Hematopoietic multipotent progenitor cell (in vitro differentiated cells): ENCODE measurements at places on chromosomes 5 and 9. TPM values are rescaled to one million over a fixed set of nuclear protein-coding genes. Genes with fewer than 3 reads are reported as not detected.

Gene KIF2A
- 41.7 TPM for total RNA-seq

Gene GPR151
- not detected for total RNA-seq

Gene AFAP1L1
- 1.9 TPM for total RNA-seq

Gene ZNG1F
- total RNA-seq: 2.2 TPM

Gene ZNF883
- 1.1 TPM for total RNA-seq

Gene MSMP
- total RNA-seq: 2.4 TPM

Gene FRMD3
- 0.27 TPM for total RNA-seq

Gene SLC36A3
- total RNA-seq: not detected

Gene NADK2
- 13.2 TPM for total RNA-seq

Gene CSF2
- not detected for total RNA-seq

Gene CCNJL
- 0.54 TPM for total RNA-seq

Gene JADE2
- total RNA-seq: 74.1 TPM

Gene FGF1
- not detected for total RNA-seq

Gene SHC3
- total RNA-seq: 0.27 TPM

- no peak for DNase-seq
These were observed 320.8 kb downstream of the CCDC171 start for GRCh38 chr9:15873573-15874177.

DNA sequence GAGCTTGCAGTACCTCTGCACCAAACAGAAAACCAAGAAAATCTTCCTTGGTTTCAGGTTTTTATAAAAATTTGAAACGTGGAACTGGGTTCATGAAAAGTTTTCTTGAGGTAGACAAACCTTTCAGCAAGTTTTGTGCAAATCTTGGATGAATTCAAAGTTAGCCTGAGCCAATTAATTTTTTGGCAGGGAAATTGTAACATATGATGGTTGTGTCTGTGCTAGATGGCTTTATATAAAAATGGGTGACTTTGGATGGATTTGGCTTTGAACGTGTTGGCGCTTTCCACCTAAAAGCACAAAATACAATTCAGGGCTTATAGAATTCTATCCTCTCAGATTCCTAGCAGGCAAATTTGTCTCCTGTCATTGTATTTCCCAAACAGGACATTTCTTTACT, 524.4 kb downstream of the CAAP1 start:
- DNase-seq: no peak

DNA sequence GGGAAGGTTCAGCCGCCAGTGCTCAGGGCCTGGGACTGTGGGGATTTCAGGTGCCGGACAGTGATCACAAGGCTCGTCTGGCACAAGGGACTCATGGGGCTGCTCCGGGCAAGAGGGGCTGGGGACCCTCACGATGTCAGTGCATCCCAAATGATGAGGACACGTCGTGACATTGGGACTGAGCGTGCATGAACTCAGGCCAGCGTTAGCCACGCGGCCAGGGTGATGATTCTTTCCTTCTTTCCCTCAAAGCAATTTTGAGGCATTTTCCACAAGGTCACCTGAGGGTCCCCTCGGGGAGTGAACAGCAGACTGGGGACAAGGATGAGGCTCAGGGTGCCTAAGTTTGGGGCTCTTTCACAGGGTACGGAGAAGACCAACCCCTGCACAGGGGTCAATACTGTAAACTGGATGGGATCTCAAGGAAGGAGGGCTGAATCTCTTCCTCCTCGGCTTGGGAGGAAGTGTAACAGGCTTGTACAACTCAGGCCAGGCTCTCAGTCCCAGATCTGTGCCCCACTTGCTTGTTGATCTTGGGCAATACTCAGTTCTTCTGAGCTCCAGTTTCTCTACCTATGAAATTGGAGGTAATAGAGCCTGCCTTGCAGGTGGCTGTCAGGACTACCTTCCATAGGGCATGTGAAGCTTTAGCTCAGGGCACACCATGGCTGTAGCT, 78.5 kb downstream of the PRRT1B start:
- DNase-seq: no peak

GRCh38 chr9:91927922-91928510, 22.0 kb downstream of the ROR2 start:
- no peak for DNase-seq

DNA sequence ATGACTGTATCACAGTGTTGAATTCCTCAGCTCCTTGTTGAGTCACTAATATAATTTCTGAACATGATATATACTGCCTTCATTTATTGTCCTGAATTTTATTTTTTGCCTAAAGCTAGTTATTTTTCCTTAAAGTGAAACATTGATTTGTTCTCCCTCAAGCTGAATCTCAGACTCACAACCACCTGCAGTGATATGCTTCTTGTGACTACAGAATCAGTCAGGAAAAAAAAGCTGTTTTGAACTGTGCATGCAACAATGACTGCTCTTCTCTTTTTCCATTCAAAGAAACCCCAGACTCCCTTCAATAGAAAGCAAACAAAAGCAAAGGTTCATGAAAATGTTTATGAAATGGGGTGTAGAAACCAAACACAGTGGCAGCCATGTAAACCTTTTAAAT, 470.2 kb upstream of the CHD1 start:
- DNase-seq: no peak

DNA sequence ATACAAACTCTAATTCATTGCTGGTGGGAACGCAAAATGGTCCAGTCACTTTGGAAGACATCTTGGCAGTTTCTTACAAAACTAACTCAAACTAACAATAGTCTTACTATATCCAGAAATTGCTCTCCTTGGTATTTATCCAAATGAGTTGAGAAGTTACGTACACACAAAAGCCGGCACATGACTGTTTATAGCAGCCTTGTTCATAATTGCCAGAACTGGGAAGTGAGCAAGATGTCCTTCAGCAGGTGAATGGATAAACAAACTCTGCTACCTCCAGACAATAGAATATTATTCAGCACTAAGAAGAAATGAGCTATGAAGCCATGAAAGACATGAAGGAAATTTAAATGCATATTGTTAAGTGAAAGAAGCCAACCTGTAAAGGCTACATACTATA, 17.9 kb upstream of the GNAQ start:
- DNase-seq: no peak

GRCh38 chr9:137277329-137278041, at the start of gene TOR4A:
Gene TOR4A (plus strand): TSS chr9:137277726. CDS start chr9:137278690, 964 bp downstream.
- DNase-seq: peak; percentile 46

GRCh38 chr9:34498553-34498952, 24.2 kb downstream of the ENHO start:
- no peak for DNase-seq

GRCh38 chr5:173627860-173628392, 11.5 kb upstream of the BOD1 start:
- DNase-seq: no peak

DNA sequence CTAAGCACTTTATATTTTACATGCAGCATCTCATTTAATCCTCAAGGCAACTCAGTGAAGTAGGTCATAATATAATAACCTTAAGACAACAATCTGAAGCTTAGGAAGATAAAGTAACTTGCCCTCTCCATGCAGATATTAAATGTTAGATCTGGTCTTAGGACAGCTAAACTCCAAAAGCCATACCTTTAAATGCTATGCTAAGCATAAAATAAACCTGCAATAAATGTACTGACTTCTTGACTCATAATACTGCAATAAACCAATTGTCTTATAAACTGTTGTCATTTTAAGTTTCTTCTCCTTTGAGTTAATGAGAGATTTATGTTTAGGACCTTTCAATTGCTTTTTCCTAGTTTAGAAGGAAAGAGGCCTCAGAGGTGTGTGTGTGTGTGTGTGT, 102.2 kb upstream of the MIER3 start:
- DNase-seq: no peak

- DNase-seq: no peak
These were observed 55.0 kb downstream of the MEF2C start for GRCh38 chr5:88827997-88828396.

DNA sequence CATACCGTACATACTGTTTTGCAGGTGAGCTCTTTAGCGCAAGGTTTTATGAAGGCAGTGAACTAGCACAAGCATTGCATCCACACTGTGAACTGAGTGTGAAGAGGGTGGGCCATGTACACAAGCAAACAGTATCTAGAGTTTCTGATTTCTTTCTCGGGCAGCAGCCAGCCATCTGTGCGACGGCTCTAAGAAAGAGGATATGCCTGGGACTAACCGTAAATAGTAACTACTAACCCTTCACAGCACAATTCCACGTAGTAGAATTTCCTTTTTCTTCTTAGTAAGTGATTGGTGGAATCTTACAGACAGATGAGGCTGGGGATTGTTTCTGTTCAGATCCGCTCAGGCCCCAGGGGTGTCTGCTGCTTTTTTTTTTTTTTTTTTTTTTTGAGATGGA, 89.0 kb downstream of the DRD1 start:
- no peak for DNase-seq

DNA sequence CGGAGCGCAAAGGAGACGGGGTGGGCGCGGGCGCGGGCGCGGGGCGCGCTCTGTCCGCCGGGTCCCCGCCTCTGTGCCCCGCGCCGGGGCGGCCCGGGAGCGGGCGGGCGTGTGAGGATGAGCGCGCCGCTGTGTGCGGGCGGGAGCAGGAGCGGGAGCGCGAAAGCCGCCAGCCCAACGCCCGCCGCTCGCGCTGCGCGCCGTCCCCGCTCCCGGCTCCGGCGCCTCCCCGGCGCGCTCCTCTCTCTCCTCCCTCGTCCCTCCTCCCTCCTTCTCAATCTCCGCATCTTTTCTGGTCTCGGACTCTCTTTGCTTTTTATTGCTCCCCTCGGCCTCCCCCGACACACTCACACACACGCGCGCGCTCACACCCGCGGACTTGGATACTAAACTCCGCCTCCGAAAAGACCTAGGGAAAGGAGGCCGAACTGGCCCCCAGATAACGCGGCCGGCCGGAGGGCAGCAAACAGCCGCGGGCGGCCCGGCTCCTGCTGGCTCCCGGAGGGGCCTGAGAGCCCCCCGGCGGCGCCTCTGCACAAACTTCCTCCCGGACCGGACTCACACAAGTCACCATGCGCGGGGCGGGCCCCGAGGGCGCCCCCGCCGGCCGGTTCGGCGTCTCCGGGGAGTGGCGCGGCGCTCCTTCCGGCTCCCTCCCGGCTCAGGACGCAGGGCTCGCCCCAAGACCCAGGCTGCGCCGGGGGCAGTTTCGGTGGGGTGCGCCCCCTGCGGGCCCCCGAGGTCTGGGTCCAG, at the start of gene FIBCD1:
Gene FIBCD1, minus strand, starts transcription at position 596 of the 753 bp plus-strand sequence. CDS start 640 bp downstream, outside the sequence.
- DNase-seq: peak; percentile 28

- no peak for DNase-seq
These were observed 17.4 kb downstream of the FRMPD1 start for GRCh38 chr9:37668116-37668601.

- DNase-seq: no peak
These were observed 66.9 kb upstream of the UBTD2 start for GRCh38 chr5:172350212-172351181.

- no peak for DNase-seq
These were observed 27.6 kb downstream of the SLC25A51 start for GRCh38 chr9:37876376-37876775.

- no peak for DNase-seq
These were observed 249.6 kb downstream of the DENND1A start for GRCh38 chr9:123680352-123680751.

GRCh38 chr9:128434340-128434739, 13.7 kb downstream of the CERCAM start:
- DNase-seq: no peak

DNA sequence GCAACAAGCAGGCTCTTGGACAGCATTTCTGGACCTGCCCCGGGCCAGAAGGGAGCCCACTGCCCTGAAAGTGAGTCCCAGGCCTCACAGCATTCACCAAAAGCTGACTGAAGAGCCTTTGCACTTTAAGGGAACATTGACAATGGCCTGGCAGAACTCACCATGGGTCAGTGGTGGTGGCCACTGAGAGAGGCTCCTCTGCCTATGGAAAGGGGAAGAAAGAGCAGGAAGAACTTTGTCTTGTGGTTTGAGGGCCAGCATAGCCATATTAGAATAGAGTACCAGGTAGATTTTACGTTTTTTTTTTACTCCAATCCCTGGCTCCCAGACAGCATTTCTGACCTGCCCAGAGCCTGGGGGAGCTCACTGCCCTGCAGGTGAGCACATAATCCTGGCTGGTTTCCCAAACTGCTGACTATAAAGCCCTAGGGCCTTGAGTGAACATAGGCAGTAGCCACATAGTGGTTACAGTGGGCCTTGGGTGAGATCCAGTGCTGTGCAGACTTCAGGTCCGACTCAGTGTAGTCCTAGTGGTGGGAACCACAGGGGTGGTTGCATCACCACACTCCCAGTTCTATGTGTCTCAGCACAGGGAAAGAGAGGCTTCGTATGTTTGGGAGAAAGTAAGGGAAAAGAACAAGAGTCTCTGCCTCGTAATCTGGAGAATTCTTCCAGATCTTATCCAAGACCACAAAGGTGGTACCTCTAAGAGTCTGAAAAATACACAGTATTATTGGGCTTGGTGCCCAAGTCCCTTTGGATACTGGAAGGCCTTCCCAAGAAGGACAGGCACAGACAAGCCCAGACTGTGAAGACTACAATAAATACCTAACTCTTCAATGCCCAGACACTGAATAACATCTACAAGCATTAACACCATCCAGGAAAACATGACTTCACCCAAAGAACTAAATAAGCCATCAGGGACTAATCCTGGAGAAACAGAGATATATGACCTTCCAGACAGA, 89.5 kb downstream of the TSSK1B start:
- DNase-seq: no peak

- no peak for DNase-seq
These were observed 82.8 kb upstream of the TAS2R1 start for GRCh38 chr5:9712911-9713310.

DNA sequence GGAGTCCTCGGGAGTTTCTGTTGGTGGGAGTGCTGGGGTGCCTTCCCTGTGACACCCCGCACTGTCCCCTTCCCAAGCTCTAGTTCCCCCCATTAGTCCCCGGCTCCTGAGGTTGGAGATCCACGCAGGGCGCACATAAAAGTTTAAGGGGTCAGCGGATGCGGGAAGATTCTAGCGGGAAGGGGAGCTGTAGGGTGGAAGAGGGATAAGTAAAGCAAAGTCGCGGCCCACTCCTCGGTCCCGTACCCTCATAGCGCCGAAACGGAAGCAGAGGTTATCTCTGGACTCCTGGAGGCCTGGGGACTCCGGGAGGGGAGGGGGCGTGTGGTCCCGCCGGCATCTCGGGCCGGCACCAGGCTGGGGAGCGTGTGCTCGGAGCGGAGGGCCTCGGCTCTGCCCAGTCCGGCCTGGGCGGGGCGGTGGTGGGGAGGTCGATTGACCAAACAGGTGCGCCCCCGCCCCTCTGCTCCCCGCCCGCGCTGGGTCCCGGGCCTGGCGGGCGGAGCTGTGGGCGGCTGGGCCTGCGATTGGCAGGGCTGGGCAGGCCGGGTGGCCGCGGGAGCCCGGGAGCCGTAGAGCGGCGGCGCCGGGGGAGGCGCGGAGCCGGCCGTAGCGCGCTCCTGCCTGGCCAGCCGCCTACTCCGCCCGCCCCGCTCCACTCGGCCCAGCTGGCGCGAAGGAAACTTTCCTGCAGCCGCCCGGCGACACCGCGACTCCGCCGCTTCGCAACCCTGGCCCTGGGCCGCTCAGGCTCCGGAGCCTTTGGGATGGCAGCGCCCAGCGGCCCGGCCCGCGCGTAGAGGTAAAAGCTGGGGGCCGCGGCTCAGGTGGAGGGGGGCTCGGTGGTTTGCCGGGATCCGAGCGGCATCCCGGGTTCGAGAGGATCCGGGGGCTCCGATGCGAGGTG, 52.2 kb upstream of the DAB2IP start:
- no peak for DNase-seq

GRCh38 chr5:56512313-56512996, 279.3 kb upstream of the ANKRD55 start:
- no peak for DNase-seq
